Right atrium auricular region (tissue), 2 donors: ENCODE measurements at places on chromosomes 6 and 20.

DNA sequence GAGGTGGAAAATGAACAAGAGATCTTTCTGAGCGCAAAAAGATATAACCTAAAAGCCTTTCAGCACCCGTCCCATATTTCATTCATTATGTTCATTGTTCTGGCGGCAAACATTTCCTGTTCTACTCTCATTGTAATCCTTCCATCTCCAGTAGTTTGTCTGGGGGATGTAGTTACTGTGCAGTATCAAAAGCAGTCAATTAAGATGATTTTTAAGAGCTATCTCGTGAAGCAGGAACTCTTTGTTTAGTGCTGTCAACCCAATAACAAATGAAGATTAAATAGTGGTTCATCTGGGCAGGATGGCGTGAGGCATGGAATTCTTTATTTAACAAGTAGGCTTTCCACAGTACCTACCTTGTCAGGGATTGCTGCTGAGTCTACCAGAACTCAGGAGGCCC is 876.7 kb downstream of the HACE1 start:
- no peak overlapping the region for H3K27ac ChIP-seq
- no peaks in the 10 kb centered on the region for H3K36me3 ChIP-seq
- DNase-seq, result no peak
- no peaks in the 10 kb centered on the region for H3K27me3 ChIP-seq

GRCh38 chr6:129730477-129731165 is 20.6 kb upstream of the ARHGAP18 start:
- DNase-seq, result no peak
- H3K4me3 ChIP-seq, result no peak overlapping the region
- no peak overlapping the region for H3K27ac ChIP-seq
- H3K4me1 ChIP-seq, result no peaks in the 10 kb centered on the region
- H3K27me3 ChIP-seq, result no peaks in the 10 kb centered on the region

GRCh38 chr20:3067139-3068014 is 4.0 kb upstream of the OXT start:
- H3K27ac ChIP-seq, result no peak overlapping the region
- H3K36me3 ChIP-seq, result no peaks in the 10 kb centered on the region
- DNase-seq, result no peak
- no peaks in the 10 kb centered on the region for H3K27me3 ChIP-seq
- no peaks in the 10 kb centered on the region for H3K4me1 ChIP-seq

- H3K4me1 ChIP-seq, result peaks cover 16% of the 10 kb centered on the region
- H3K4me3 ChIP-seq, result no peak overlapping the region
- no peak for DNase-seq
- H3K27ac ChIP-seq, result no peak overlapping the region
These were observed 36.5 kb upstream of the FAM83C start for GRCh38 chr20:35328689-35329088.

GRCh38 chr20:16701296-16701695 is 28.5 kb upstream of the SNRPB2 start:
- no peak for DNase-seq
- H3K4me3 ChIP-seq, result no peak overlapping the region
- no peaks in the 10 kb centered on the region for H3K4me1 ChIP-seq
- no peak overlapping the region for H3K27ac ChIP-seq
- H3K36me3 ChIP-seq, result no peaks in the 10 kb centered on the region

DNA sequence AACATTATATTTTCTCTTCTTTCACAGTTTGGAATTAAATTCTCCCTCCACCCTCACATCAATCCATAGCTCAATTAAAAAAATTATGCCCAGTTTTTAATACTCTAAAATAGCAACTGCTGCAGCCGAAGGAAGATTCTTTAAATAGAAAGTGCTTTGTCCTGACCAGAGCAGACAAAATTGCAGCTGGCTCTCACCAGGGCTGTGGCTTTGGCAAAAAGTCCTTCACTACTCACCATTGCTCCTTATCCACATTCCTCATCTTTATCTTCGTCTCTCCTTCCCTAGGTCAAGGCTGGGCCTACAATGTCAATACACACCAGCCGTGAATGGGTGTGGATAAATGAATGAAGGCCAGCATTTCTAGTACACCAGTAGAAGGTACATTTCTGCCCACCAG is 107.9 kb upstream of the VGLL2 start:
- peak overlapping the region; percentile 14 for H3K27ac ChIP-seq
- no peaks in the 10 kb centered on the region for H3K4me1 ChIP-seq
- H3K36me3 ChIP-seq, result no peaks in the 10 kb centered on the region
- H3K4me3 ChIP-seq, result no peak overlapping the region
- DNase-seq, result no peak

DNA sequence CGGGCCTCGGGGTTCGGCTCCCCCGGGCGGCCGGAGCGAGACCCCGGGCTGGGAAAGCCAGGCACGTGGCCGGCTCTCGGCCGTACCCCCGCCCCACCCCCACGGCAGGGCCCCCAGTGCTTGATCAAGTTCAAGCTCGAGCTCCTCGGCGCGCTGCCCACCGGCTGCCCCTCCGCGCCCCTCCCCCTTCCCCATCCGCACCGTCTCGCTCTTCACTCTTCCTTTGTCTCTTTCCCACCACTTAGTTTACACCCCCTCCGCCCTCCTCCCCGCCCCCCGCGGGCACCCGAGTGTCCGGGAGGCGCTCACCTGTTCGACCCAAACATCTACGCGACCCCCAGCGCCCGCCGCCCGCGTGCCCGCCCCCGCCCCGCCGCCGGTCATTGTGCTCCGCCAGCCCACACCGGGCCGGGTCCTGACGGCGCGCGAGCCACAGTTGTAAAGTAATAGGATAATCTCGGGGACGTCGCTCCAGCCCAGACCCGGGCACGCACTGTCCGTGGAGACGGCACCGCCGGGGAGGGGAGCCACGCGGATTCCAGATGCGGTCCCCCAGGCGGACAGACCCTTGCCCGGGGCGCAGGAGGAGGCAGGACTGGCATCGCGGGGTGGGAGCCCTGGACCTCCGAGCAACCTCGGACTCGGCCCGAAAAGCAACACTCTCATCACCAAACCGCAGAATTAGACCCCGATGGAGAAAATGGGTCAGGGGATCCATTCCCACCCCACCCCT is 100.7 kb downstream of the NOL4L start:
- H3K27ac ChIP-seq, result peak overlapping the region; percentile 80
- peak overlapping the region; percentile 75 for H3K4me3 ChIP-seq
- no peaks in the 10 kb centered on the region for H3K4me1 ChIP-seq
- no peaks in the 10 kb centered on the region for H3K36me3 ChIP-seq

DNA sequence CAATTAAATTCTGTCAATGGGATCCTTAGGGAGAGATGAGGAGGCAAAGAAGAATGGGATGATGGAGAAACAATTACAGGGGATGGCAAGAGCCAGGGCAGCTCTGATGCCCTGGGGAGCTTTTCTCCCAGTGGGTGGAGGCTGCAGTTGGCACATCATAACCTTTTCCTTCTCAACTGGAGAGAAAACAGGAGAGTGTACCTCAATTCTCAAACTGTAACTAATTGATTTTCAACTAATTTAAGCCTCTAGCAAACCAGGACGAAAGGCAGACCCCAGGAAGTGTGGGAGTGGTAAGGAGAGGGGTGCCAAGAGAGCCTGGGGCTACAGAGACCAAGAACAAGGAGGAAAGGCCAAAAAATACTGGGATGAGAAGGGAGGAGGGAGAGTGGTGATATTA is 5.7 kb downstream of the BMP5 start:
- no peak overlapping the region for H3K27ac ChIP-seq
- no peaks in the 10 kb centered on the region for H3K4me1 ChIP-seq
- H3K4me3 ChIP-seq, result no peak overlapping the region
- H3K27me3 ChIP-seq, result no peaks in the 10 kb centered on the region
- DNase-seq, result no peak

DNA sequence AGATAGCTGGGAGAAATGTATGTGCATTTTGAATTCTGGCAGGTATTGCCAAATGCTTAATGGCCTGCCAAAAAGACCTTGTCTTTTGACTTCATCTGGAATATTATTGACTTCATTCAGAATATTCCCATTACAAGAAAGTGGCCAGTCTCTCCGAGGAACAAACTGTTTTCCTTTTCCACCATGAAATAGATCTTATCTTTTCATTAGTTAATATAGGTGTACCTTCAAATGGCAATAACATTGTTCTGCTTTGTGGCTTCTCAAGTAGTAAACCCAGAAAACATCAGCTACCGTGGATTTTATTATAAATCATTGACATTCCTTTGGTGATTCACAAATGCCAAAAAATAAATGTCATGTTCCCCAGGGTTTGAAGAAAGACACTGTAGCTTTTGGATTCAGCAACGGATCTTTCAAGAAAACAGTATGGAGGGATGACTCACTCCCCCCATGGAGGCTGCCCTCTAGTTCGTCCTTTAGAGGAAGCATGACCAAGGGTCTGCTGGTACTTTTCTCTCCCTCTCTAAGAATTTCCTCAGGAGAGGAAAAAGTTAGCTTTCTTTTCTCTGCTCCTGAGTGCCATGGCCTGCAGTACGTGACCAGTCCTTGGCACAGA is 1.1 kb upstream of the RNF182 start:
- no peaks in the 10 kb centered on the region for H3K4me1 ChIP-seq
- no peak overlapping the region for H3K27ac ChIP-seq
- H3K27me3 ChIP-seq, result peaks cover 5% of the 10 kb centered on the region
- peak overlapping the region; percentile 56 for H3K4me3 ChIP-seq

DNA sequence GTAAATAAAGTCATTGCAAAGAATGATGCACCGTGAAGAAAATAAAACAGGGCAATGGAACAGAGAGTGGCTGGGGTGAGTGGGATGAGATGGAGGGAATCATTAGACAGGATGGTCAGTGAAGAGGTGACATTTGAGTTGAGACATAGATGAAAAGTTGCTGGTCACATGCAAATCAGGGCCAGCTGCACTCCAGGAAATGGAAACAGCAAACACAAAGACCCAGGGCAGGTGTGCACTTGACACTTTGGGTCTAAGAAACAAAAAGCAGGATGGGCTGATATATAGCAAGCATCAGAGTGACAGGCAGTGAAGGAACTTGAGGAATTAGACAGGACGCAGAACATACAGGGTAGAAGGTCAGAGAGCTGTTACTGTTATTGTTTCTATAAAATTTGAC is 171.5 kb upstream of the RIPOR2 start:
- peaks cover 49% of the 10 kb centered on the region for H3K36me3 ChIP-seq
- no peak overlapping the region for H3K4me3 ChIP-seq
- H3K27me3 ChIP-seq, result no peaks in the 10 kb centered on the region
- no peaks in the 10 kb centered on the region for H3K4me1 ChIP-seq
- no peak overlapping the region for H3K27ac ChIP-seq
